ENCODE measurements at places on chromosomes 3 and 15.

- DNase-seq = no peak
Observed at GRCh38 chr3:141123677-141124410, 72.7 kb downstream of the SPSB4 start.

- no peak for DNase-seq
Observed at GRCh38 chr3:106466881-106467280, 598.1 kb upstream of the CBLB start.

DNA sequence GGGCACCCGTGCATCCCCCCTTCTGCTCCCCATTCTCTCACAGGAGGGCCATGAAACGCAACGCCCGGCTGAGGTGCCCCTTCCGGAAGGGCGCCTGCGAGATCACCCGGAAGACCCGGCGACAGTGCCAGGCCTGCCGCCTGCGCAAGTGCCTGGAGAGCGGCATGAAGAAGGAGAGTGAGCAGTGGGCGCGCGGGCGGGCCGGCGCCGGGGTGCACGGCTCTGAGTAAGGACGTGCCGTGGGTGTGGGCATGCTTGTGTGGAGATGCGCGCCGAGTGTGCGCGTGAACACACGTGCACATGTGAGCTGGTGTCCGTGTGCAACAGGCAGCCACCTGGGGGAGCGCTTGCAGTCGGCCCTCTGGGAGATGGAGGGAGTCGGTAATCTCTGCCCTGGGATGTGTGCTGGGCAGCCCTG, 28.1 kb downstream of the NR1I2 start:
- DNase-seq = peak; percentile 29

GRCh38 chr15:45027220-45027619, 4.2 kb downstream of the SORD start:
- no peak for DNase-seq

DNA sequence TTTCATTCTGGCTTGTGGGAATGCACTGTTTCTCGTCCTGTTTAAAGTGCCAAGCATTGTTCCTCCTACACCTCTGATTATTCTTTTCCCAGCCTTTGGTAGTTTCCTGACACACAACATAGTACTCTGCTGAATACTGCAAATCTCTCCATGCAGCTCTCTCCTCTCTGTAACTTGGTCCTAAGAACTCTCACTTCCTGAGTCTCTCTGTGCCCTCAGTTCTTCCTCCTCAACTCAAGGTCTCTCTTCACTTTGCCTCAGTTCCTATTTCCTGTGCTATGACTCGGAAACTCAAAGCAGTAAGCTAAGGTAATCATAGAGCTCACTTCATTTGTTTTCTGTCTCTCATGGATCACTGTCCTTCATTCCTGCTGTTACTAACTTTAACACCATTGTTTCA, 113.4 kb downstream of the ZNF280D start:
- DNase-seq = no peak

- DNase-seq = no peak
Observed at GRCh38 chr3:107545680-107546120, 22.9 kb downstream of the BBX start.

- no peak for DNase-seq
Observed at GRCh38 chr15:56736308-56736707, 3.0 kb upstream of the ZNF280D start.

- DNase-seq = no peak
Observed at GRCh38 chr3:17514597-17514996, 227.8 kb downstream of the TBC1D5 start.

DNA sequence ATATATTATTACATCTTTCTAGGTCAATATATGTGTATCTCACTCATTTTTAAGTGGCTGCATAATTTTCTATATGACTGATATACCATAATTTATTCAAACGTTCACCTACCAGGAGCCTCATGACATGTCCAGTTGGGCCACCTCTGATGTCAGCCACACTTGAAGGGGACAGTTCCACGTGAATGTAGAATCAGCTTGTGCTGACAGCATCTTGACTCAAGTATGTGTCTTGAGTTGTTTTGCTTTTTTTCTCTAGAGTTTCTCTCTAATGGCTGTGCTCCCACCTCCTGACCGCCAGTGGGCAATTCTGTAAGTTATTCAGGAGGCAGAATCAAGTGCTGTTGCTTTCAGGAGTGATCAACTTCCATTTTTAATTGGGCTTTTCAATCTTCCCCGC, 237.9 kb downstream of the NFKBIZ start:
- no peak for DNase-seq

DNA sequence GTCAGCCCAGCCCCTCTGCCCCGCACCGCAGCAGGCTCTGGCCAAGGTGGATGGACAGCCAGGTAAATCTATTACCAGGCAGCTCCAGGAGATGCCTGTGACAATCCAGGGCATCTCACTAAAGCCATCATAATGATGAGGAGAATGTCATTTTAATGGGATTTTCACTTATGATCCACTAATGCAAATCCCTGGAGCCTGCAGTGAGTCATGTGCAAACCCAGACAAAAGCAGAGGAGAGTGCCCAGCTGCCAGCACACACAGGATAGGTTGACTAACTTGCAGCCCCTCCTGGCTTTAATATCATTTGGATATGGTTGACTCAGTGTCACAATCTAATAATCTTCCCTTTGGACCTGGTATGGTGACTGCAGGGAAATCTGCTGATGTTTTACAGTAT, 206.9 kb upstream of the TRIM42 start:
- no peak for DNase-seq

- DNase-seq = no peak
Observed at GRCh38 chr3:118447339-118447738, 587.3 kb downstream of the IGSF11 start.

DNA sequence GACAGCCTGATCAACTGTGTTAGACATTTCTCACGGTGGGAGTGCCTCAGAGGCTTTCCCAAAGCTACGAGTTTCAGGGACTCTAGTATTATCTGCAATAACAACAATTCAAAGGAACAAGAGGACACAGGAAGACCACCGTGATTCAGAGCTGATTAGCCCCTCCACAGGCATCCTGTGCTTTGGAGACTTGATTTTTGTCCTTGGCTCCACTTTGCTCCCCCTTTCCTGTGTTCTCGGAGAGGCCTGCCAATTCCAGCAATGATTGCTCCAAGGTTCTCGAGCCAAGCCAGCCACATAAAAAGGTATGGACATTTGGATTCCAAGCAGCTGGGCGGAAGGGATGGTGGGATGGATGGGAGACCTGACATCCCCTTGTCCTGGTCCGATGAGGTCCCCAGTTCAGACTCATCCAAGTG, 14.3 kb downstream of the EHD4 start:
- DNase-seq = no peak

DNA sequence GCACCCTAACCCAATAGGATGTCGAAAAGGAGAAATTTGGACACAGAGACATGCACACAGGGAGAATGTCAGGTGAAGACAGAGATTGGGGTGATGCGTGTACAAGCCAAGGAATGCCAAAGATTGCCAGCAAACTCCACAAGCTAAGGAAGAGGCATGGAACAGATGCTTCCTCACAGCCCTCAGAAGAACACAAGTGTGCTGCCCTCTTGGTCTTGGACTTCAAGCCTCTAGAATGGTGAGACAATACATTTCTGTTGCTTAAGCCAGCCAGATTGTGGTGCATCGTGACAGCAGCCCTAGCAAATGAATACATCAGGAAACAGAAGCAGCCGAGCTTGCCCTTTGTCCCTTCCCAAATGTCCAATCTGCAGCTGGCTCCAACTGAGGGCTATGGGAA, 23.7 kb upstream of the ARL8B start:
- DNase-seq = no peak

DNA sequence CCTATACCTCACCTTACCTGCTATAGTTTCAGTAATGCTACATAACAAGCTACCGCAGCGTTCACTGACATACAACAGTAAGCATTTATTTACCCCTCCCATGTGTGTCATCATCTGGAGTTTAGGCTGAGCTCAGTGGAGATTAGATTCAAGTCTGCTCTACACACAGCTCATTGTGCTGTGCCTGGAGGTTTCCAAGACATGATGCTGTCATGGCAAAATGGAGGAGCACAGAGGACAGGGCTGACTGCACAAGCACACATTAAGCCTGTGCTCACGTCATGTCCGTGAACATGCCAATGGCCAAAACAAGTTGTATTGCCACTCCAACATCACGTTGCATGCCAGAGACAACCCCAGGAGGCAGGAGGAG, 333.8 kb upstream of the TRIM42 start:
- no peak for DNase-seq

GRCh38 chr15:50828610-50829206, 63.2 kb upstream of the SPPL2A start:
- no peak for DNase-seq

DNA sequence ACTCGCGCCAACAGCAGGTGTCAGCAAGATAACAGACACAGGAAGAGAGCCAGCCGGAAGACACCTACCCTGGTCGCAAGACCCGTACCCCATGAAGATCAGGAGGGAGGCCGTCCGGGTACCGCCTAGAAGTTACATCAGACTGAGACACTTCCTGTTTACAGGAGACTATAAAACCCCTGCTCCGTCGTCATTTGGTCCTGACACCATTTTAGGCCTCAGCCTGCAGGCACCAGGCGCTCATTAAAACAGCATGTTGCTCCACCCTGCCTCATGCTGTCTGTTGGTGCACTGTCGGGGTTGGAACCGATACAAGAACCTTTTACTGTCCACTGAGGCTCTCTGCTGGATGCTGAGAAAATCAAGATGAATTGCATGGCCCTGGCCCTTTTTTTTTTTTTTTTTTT, 15.6 kb upstream of the PRTG start:
- no peak for DNase-seq

DNA sequence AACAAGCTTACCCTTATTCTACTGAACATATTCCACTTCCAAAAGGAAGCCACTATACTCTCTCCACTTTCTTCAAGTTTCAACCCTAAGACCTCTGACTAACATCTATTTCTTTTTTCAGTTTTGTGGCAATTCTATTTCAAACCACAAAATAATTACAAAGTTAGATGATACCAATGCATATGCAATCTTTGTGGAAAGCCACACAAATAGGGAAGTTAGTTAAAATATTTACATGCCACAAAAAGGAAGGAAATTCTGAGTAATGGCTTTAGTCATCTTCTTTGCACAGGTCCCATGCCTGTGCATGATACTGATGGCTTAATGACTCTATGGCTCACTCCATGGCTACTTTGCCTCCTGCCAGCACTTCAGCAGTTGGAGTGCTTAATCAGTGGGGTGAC, 57.0 kb upstream of the MCTP2 start:
- no peak for DNase-seq

DNA sequence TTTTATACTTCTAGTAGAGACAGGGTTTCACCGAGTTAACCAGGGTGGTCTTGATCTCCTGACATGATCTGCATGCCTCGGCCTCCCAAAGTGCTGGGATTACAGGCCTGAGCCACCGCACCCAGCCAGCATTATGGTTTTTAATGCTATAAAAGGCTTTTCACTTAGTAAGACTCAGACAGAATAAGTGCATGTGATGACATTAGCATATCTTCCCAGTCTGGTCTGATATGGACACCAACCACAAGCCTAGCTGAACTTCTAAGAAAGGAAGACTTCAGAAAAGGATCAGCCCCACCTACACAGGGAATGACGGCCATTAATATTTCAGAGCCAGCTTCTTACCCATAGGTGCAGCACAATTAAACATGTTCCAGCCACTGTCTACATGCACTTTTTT, 27.0 kb downstream of the GRK7 start:
- no peak for DNase-seq

DNA sequence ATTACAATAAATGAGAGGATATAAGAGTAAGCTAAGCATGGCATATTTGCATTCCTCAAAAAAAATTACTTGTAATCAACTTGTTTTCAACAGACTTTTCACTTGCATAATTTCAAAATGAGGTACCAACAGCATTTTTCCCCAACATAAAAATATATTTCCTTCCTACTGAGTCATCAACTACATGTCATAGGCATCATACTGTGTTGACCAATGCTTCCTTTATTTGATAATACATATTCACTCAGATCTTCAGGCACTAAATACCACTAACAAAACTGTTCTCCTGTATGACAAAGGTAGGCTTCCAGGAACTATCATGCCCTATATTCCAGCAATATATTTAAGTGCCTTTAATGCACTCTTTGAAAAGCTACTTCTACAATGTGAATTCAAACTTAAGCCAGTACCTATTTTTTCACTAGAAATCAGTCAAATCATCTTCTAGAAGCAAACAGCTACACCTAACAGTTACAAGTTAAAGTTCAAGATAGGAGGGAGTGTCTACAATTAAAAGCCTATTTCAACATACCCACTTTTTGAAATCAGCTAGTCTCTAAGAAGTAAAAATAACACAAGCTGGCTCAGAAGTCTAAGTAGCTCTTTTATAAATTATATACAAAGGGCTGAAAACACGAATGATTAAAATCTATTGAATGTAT, 11.3 kb downstream of the ADAM10 start:
- DNase-seq = no peak

GRCh38 chr3:86960550-86960949, 30.4 kb downstream of the VGLL3 start:
- DNase-seq = no peak

GRCh38 chr15:58532126-58532525, 100.3 kb downstream of the LIPC start:
- DNase-seq = no peak

DNA sequence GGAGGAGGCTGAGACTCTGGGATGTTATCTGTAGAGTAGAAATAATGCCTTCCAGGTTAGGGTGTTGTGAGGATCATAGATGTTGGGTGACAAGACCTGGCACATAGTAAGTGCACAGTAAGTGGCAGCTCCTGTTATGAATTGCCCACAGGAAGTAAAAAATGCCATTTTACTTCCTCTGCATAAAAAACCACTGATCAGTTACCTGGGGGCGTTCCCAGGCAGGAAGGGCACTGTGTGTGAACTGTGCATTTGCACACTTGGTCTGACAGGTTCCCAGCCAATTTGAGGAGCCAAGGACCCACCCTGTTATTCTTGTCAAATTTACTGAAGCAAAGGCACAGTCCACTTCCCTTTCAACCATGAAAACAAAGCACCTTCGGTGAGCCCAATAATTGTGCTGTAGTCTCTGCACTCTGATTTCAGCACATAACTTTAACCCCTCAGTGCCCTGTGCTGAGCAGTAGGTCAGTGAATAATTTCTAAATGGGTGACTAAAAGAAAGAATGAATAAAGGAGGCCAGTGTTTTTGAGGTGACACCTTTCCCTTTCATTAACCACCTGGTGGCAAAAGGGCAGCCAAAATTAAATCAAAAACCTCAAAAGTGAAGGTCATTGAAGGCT, 85.8 kb upstream of the ARHGEF3 start:
- peak; percentile 2 for DNase-seq

DNA sequence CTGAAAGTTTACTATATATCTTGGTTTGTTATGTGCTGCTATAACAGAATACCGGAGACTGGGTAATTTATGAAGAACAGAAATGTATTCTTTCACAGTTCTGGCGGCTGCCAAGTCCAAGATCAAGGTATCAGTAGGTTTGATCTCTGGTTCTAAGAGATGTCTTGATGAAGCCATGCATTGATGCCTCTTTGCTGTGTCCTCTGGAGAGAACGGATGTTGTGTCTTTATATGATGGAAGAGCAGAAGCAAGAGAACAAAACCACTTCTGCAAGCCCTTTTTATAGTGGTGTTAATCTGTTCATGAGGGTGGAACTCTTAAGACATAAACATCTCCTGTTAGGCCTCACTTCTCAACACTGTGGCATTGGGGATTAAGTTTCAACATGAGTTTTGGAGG, 62.7 kb downstream of the TCF12 start:
- no peak for DNase-seq

Measured in T-cell (primary cell).